ENCODE measurements at places on chromosomes 2 and 18.

- peaks cover 34% of the 10 kb centered on the region for H3K4me1 ChIP-seq
- H3K27ac ChIP-seq, result no peak overlapping the region
- no peak overlapping the region for H3K4me3 ChIP-seq
- H3K27me3 ChIP-seq, result no peaks in the 10 kb centered on the region
Observed at GRCh38 chr2:70116936-70117552, 29.8 kb downstream of the PCBP1 start.

DNA sequence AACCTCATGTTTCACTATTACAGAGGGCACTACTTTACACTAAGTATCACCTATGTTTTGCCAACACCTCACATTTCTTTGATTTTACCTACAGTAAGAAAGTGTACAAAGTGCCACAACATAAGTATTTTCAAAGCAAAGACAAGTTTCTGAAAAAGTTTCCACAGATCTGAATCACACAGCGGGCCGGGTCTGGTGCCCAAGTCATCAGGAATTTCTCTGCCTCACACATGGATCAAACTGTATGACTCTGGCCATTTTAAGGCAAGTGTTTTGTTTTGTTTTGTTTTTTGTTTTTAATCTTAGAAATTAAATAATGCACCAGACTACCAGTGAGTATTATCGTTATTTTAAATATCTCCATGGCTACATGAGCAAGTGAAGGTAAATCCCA is 73.4 kb downstream of the ZNF516 start:
- H3K27ac ChIP-seq, result no peak overlapping the region
- H3K36me3 ChIP-seq, result no peaks in the 10 kb centered on the region
- no peak overlapping the region for H3K4me3 ChIP-seq
- DNase-seq, result no peak
- H3K27me3 ChIP-seq, result no peaks in the 10 kb centered on the region
- H3K4me1 ChIP-seq, result peaks cover 20% of the 10 kb centered on the region

DNA sequence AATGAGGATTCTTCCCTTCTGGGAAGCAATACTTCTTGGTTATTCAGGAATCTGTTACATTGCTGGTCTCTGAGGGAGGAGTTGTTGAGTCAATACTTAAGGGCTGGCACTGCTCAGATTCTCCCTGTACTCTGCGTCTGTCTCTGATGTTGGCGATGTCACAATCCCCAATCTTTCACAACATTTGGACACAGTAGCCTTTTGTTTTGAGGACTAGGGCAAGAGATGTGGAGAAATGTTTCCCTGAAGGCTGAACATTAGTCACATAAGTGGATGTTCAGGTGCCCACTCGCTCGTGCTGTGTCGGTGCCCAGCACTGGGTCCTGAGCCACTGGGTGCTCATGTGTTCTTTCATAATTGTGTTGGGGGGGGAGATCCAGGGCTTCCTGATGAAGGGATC is 55.0 kb downstream of the MAPK4 start:
- peaks cover 19% of the 10 kb centered on the region for H3K27me3 ChIP-seq
- no peaks in the 10 kb centered on the region for H3K4me1 ChIP-seq
- H3K36me3 ChIP-seq, result no peaks in the 10 kb centered on the region
- no peak overlapping the region for H3K27ac ChIP-seq
- DNase-seq, result no peak

GRCh38 chr2:149080971-149081370 is 42.5 kb downstream of the LYPD6B start:
- H3K27me3 ChIP-seq, result peaks cover under 1% of the 10 kb centered on the region
- no peak for DNase-seq
- no peak overlapping the region for H3K27ac ChIP-seq
- H3K36me3 ChIP-seq, result no peaks in the 10 kb centered on the region
- no peak overlapping the region for H3K4me3 ChIP-seq
